Central memory CD8-positive, alpha-beta T cell (primary cell): ENCODE measurements at places on chromosomes 1 and 21.

- DNase-seq, result no peak
- H3K27ac ChIP-seq, result no peak overlapping the region
- no peaks in the 10 kb centered on the region for H3K27me3 ChIP-seq
- H3K4me1 ChIP-seq, result no peaks in the 10 kb centered on the region
- H3K4me3 ChIP-seq, result no peak overlapping the region
Measured at GRCh38 chr1:99869304-99869703, 19.1 kb downstream of the AGL start.

GRCh38 chr1:28058168-28058567, 30.2 kb downstream of the EYA3 start:
- no peaks in the 10 kb centered on the region for H3K27me3 ChIP-seq
- H3K4me1 ChIP-seq, result peaks cover 39% of the 10 kb centered on the region
- no peak overlapping the region for H3K4me3 ChIP-seq
- H3K36me3 ChIP-seq, result peaks cover 6% of the 10 kb centered on the region

DNA sequence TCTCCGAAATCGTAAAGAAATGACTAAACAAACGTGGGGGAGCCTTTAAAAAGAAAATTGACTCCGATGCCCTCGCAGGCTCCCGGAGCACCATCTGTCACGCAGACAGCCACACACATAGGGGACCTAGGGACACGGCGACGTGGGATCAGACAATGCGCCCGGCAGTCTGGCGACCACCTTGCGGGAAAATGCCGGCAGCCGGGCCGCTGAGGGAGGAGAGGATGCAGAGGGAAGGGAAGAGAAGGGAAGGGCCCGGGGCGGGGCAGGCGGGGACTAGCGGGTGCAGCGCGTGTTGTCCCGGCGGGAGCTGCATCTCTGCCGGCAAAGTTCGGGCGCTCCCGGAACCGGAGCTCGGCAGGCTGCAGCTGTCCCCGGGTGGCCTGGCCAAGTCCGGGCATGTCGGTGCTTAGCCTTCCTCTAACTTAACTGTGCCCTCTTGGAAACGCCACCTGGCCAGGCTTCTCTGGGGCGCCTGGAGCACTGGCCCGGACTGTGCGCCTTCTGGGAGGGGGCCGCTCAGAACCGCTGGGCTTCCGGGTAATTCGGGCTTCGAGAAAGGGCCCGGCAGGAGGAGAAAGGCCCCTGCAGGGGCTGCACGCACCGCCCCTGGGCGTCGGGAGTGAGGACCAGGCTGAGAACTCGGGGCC, 1.8 kb downstream of the NHLH2 start:
- peak overlapping the region; percentile 60 for H3K4me3 ChIP-seq
- H3K4me1 ChIP-seq, result peaks cover 6% of the 10 kb centered on the region
- peaks cover 74% of the 10 kb centered on the region for H3K27me3 ChIP-seq
- H3K36me3 ChIP-seq, result peaks cover 2% of the 10 kb centered on the region

DNA sequence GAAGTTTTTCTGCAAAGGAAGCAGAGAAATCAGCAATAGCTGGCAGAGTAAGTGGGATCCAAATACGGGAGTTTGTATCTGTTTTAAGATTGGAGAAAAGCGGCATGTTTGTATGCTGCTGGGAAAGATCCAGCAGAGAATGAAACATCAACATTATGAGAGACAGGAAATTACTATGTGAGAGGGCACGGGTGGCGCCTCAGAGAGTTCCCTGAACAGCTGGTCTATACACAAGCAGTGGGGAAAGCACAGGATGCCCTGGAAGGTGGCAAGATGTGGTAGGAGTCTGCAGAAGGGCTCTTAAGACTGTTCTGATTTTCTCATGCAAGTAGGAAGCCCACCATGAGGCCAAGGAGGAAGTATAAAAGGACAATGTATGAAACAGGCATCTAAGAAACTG, 130.4 kb downstream of the RERE start:
- no peak for DNase-seq
- no peak overlapping the region for H3K4me3 ChIP-seq
- no peaks in the 10 kb centered on the region for H3K27me3 ChIP-seq

DNA sequence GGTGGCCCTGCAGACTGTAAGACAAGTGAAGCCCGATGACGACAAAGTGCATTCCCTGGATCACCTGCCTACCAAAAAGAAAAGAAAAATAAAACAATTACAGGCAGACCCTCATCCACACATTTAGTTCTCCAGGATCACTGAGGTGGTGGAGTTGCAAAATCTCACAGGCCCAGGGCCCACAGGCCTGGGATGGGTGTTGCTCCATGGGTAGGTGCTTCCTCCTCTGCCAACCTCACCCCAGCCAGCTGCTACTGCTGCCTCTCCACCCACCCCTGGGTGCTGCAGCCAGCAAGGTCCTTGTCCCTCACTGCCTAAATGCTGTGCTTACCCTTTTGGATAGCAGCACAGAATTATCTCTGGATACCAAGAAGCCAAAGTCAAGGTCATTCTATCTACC, 146.4 kb upstream of the GALNT2 start:
- no peaks in the 10 kb centered on the region for H3K36me3 ChIP-seq
- no peak overlapping the region for H3K4me3 ChIP-seq
- no peaks in the 10 kb centered on the region for H3K4me1 ChIP-seq

- H3K4me1 ChIP-seq, result no peaks in the 10 kb centered on the region
- peaks cover 4% of the 10 kb centered on the region for H3K36me3 ChIP-seq
- no peak overlapping the region for H3K4me3 ChIP-seq
- DNase-seq, result no peak
Measured at GRCh38 chr1:196732526-196732925, 42.1 kb upstream of the CFHR3 start.

DNA sequence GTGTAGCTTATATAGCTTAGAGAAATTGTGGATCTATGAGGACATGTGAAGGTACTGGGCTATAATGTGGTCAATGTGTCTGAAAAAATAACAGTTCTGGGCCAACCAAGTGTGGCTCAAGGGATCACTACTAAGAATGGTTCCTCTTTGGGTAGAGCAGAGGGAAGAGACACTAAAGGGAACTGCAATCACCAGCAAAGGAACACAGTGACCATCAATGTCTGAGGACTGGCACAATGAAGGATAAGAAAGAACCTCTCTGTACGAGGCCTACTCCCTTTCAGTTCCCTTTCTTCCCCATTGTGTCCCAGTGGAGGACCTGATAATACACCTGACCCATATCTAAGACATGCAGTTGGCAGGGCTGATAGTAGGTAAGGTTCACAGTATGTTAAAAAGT, 89.9 kb upstream of the JAK1 start:
- peaks cover 25% of the 10 kb centered on the region for H3K4me1 ChIP-seq
- peaks cover 22% of the 10 kb centered on the region for H3K36me3 ChIP-seq
- no peaks in the 10 kb centered on the region for H3K27me3 ChIP-seq
- H3K4me3 ChIP-seq, result no peak overlapping the region
- no peak overlapping the region for H3K27ac ChIP-seq

GRCh38 chr1:1344655-1345361, 4.4 kb downstream of the DVL1 start:
- H3K27ac ChIP-seq, result no peak overlapping the region
- H3K4me1 ChIP-seq, result peaks cover 18% of the 10 kb centered on the region
- H3K36me3 ChIP-seq, result peaks cover 4% of the 10 kb centered on the region
- no peaks in the 10 kb centered on the region for H3K27me3 ChIP-seq
- H3K4me3 ChIP-seq, result no peak overlapping the region

GRCh38 chr1:209657140-209657879, 5.1 kb upstream of the LAMB3 start:
- H3K27me3 ChIP-seq, result no peaks in the 10 kb centered on the region
- peaks cover 6% of the 10 kb centered on the region for H3K4me1 ChIP-seq
- no peak overlapping the region for H3K4me3 ChIP-seq

- peak overlapping the region; percentile 98 for H3K27ac ChIP-seq
- peaks cover 36% of the 10 kb centered on the region for H3K4me1 ChIP-seq
- H3K4me3 ChIP-seq, result no peak overlapping the region
- peaks cover 30% of the 10 kb centered on the region for H3K36me3 ChIP-seq
- no peaks in the 10 kb centered on the region for H3K27me3 ChIP-seq
Measured at GRCh38 chr1:192580351-192580962, 4.9 kb downstream of the RGS1 start.

GRCh38 chr1:201593200-201593921, 54.4 kb downstream of the NAV1 start:
- no peaks in the 10 kb centered on the region for H3K4me1 ChIP-seq
- H3K27me3 ChIP-seq, result peaks cover 54% of the 10 kb centered on the region
- no peaks in the 10 kb centered on the region for H3K36me3 ChIP-seq
- H3K4me3 ChIP-seq, result no peak overlapping the region
- DNase-seq, result no peak

DNA sequence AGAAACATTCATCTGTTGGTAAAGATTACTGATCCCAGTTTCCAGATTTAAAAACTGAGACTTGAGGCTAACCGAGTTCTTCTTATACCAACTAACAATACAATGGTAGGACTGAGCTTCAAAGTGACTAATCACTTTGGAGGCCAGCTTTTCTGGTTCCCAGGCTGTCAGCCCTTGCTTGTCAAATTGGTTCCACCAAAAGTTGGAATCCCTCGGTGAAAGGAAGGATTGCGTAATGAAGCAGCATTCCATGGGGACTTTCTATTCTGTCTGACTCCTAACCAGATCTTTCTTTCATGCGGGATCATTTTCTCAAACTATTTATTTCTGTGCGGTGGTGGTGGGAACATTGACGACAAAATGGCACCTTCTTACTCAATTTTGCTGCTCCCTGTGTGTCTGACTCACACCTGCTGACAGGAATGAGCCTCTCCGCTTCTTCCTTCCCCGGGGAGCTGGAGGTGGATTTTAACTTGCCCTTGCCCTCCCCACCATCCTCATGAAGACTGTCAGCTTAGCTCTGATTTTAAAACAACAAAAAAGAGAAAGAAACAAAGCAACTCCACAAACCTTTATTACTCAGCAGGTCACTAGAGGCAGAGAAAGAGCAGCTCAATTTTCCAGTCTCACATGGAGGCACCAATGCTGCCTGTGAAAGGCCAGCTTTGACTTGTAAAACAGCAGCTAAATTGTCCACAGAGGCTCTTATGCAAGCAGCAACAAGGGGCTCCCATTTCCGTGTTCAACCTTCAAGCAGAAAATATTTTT, 32.9 kb upstream of the RASAL2 start:
- no peaks in the 10 kb centered on the region for H3K36me3 ChIP-seq
- no peak overlapping the region for H3K27ac ChIP-seq
- DNase-seq, result no peak
- no peak overlapping the region for H3K4me3 ChIP-seq
- no peaks in the 10 kb centered on the region for H3K4me1 ChIP-seq

GRCh38 chr1:182087304-182087703, 25.8 kb upstream of the ZNF648 start:
- no peak overlapping the region for H3K4me3 ChIP-seq
- H3K27me3 ChIP-seq, result no peaks in the 10 kb centered on the region
- no peaks in the 10 kb centered on the region for H3K36me3 ChIP-seq
- DNase-seq, result no peak
- peaks cover 22% of the 10 kb centered on the region for H3K4me1 ChIP-seq
- H3K27ac ChIP-seq, result no peak overlapping the region

DNA sequence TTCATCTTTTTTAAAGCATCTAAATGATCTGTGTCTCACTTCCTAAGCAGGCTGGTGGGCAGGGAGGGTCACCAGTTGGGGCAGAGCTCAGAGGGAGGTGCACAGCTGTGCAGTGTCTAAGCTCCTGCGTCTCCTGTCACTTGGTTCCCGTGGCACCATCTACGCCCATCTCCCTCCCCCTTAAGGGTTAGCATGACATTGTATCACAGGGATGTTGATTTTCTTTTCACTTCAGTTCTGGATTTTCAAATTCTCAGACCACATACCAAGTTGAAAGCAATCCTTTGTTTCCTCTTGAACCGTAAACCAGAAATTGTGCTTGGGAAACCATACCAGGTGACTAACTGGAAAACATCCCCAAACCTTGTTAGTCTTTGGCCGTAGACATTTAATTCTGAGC, 187.0 kb downstream of the KIF26B start:
- no peaks in the 10 kb centered on the region for H3K36me3 ChIP-seq
- H3K4me3 ChIP-seq, result no peak overlapping the region
- DNase-seq, result no peak
- H3K27me3 ChIP-seq, result peaks cover 7% of the 10 kb centered on the region

DNA sequence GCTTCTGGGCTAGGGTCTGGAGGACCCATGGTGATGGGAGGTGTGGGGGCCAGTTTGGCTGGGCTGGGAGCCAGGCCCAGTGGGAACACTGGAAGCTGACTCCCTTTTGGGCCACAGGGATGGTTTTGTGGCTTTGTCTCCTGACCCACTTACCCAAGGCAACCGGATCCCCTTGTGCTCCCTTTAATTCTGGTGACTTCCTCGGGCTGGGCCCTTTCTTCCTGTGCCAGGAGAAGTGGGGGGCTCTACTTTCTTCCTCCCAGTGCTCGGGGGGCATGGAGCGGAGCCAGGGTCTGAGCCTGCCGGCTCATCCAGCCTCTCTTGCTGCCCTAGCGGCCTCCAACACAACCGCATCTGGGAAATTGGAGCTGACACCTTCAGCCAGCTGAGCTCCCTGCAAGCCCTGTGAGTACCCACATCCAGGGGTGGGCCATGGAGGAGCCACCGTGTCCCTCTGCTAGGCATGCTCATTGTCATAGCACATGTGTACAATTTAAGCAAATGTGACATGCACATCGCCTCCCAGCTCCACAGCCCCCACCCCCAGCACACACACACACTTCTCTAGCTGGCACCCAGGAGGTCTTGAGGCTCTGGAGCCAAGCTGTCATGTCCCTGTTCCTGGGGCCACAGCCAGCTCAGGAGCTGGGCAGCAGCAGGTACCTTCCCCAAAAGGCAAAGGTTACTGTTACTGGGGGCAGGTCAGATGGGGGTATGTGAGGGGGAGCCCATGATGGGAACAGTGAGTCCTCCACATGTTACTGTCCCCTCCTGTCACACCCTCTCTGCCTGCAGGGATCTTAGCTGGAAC, 35.0 kb downstream of the UBE2T start:
- peak overlapping the region; percentile 41 for H3K27ac ChIP-seq
- no peaks in the 10 kb centered on the region for H3K27me3 ChIP-seq
- no peak overlapping the region for H3K4me3 ChIP-seq
- H3K36me3 ChIP-seq, result peaks cover 12% of the 10 kb centered on the region
- no peak for DNase-seq

DNA sequence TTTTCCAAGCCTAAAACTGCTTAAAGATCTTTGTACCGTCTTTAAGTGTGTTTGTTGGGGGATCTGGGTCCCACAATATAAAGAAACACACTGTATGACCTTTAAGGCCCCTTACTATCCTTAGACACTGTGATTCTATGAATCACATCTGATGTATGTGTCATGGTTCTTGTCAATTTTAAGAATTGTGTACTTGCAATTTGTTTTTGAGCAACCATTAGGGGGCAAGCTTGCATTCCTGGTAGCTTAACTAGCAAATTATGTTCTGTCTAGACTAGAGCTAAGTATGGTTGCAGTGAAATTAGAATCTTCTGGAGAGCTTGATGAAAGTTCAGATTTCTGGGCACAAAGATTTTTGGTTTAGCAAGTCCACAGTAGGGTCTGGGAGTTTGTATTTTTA, 219.5 kb downstream of the TPR start:
- H3K27ac ChIP-seq, result no peak overlapping the region
- no peaks in the 10 kb centered on the region for H3K4me1 ChIP-seq
- no peak for DNase-seq
- no peaks in the 10 kb centered on the region for H3K27me3 ChIP-seq
